Hair follicle dermal papilla cell (primary cell): ENCODE measurements at places on chromosomes 7 and 10. TPM values are rescaled to one million over a fixed set of nuclear protein-coding genes. Genes with fewer than 3 reads are reported as not detected.

The BMPER gene
- 93.3 and 132 TPM in 2 replicates for total RNA-seq

The SPDYE8 gene
- total RNA-seq = not detected in 2 replicates

The CLIP2 gene
- 50.5 and 70.6 TPM in 2 replicates for total RNA-seq

The CPA2 gene
- total RNA-seq = not detected in 2 replicates

The OPALIN gene
- total RNA-seq = not detected in 2 replicates

The CALML5 gene
- not detected in 2 replicates for total RNA-seq

The FKBP6 gene
- total RNA-seq = not detected in 2 replicates

The ZYX gene
- 75.5 and 93.1 TPM in 2 replicates for total RNA-seq
